ENCODE measurements at places on chromosomes 5 and 9.

- no peak for DNase-seq
These were observed 601.3 kb downstream of the PSAT1 start for GRCh38 chr9:78898234-78898633.

- no peak for DNase-seq
These were observed 4.4 kb downstream of the IL31RA start for GRCh38 chr5:55855509-55855908.

GRCh38 chr9:131994364-131995125 is 85.1 kb downstream of the MED27 start:
- DNase-seq = no peak

DNA sequence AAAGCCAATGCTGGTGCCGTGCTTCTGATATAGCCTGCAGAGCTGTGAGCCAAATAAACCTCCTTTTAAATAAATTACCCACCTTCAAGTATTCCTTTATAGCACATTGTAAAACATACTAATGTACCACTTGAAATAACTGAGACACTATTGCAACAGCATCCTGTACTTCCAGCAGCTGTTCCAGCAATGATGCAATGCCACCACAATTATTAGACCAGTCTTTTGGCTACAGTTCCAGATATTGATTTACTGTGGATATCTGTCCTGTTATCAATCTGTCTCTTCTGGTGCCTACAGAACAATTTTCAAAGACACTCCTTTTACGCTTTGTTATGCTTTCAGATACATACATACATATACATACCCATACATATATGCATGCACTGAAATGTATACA is 567.9 kb downstream of the TAF11L14 start:
- no peak for DNase-seq

GRCh38 chr5:135273212-135273611 is 125.8 kb downstream of the MACROH2A1 start:
- DNase-seq = no peak

- no peak for DNase-seq
These were observed 24.7 kb upstream of the NOL6 start for GRCh38 chr9:33498387-33498786.

GRCh38 chr5:151739939-151740335 is 18.5 kb downstream of the ATOX1 start:
- DNase-seq = no peak

GRCh38 chr5:56501781-56502557 is 268.8 kb upstream of the ANKRD55 start:
- no peak for DNase-seq

DNA sequence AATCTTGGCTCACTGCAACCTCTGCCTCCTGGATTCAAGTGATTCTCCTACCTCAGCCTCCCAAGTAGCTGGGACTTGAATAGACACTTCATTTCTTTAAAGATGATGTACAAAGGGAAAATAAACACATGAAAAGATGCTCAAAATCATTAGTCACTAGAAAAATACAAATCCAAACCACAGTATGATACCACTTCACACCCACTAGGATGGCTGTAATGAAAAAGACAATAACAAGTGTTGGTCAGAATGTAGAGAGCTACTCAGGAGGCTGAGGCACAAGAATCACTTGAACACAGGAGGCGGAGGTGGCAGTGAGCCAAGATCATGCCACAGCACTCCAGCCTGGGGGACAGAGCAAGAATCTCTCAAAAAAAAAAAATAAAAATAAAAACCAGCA is 13.0 kb downstream of the F2RL2 start:
- no peak for DNase-seq

DNA sequence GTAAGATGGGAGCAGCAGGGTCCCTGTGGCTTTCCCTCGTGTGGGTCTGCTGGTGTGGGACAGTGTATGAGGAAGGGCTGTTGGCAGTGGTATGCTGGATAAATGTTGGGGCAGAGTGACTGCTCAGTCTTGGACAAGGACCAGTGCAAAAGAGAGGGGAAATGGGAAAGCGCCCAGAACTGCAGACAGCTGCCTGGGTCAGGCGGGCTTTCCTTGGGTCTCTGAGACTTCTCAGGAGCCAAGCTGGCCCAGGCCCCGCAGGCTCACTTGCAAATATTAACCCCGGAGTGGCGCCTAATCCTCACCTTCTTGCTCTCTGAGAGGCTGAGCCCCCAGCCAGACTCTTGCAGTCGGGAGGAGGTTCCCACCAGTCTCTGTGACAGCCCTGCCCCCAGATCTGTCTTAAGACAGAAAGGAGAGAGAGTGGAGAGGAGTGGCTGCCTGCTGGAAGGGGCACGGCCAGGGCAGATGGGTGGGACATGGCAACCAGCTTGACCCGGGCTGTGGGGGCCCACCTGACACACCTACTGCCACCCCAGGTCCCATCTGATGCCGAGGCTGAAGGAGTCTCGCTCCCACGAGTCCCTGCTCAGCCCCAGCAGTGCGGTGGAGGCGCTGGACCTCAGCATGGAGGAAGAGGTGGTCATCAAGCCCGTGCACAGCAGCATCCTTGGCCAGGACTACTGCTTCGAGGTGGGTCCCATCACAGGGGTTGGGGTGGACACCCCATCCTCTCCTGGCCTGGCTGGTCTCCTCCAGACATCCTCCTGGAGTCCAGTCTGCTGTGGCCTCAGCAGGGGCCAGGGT is 105.2 kb downstream of the DAB2IP start:
- no peak for DNase-seq
